Urothelium cell line (cell line): ENCODE measurements at places on chromosomes 5 and 9.

DNA sequence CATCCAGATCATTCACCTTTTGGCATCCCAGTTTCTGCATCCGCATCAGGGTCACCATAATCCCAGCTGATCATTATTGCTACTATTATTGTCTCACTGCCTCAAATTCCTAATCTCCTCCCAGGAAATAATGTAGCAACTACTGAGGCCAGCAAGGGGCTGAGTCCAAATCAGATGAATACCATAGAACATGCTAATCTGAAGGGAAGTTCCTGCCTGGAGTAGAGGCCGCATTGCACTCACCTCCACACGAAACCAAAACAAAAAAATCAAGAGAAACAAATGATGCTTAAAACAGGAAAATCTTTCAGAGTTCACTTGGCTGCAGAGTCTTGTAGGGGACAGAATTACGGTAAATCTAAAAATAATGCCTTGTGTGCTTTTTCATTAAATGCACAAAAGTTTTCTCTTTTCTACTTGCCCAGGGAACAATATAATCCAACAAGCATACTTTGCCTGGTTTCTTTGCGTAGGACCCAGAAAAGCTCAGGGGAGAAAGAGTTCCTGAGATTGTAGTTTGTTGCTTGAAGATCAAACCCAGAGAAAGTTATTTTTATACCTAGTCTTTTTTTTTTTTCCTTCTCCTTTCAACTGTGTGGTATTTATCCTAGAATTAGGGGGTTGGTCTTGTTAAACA is 87.7 kb upstream of the KLF4 start:
- no peak for DNase-seq

- no peak for DNase-seq
These were observed 225.2 kb downstream of the CDH9 start for GRCh38 chr5:26813235-26813634.

- DNase-seq: peak; percentile 64
These were observed 754 bp downstream of the ZFR start for GRCh38 chr5:32443541-32444430.

DNA sequence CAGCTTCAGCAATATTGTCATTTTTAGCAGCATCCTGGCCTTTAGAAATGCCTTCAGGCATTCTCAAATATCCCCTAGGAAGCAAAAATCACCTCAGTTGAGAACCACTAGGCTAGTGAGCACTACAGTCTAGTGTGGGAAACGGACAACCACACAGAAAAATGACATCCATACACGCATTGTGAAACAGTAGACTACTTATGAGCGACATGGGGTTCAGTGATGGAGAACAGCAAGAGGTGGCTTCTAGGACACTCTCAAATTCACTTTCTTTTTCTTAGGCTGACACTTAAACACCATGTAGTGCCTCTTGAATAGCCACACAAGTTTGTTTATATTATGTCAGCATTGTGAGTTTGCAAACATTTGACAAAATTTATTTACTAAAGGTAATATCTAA is 203.0 kb downstream of the KDM4C start:
- no peak for DNase-seq

DNA sequence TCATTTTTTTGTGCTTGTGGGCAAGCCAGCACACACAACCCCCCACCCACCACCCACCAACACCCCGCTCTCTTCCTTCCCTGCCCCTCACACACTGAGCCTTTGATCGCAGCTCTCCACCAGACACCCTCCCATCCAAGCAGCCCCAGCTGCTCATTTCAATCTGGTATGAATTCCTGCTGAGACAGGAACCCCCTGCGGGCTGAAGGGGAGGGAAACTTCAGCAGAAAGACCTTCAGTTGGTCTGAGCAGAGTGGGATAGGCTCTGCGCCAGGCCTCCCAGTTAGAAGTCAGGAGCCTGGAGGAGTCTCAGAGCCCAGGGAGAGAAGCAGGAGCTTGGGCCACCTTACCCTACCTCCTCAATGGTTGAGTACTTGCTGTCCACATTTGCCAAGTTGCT is 7.2 kb downstream of the PCDHGC5 start:
- DNase-seq: no peak

- DNase-seq: no peak
These were observed 36.3 kb upstream of the CTXN3 start for GRCh38 chr5:127612441-127613141.

DNA sequence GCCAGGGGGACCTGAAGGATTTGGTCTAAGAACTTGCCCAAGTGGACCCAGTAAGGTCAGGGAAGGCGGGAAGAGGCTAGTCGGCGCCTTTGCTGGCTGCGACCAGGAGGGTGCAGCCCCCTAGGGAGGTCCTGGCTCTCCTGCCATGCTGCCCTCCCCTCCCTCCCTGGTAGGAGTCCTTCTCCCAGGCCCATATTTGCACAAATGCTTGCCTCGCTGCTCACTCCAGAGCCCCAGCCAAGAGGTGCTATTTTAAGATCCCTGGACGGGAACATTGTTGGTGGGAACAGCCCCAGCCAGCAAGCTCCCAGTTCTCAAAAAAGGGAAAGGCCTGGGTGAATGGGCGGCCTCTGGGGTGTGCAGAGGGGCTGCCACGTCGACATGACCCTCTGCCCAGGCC is 4.3 kb upstream of the IL17B start:
- DNase-seq: no peak

- DNase-seq: no peak
These were observed 330.1 kb downstream of the ADAMTS6 start for GRCh38 chr5:65151614-65152013.
